Transverse colon (tissue), 4 donors: ENCODE measurements at places on chromosomes 1 and 21.
A peak's percentile ranks its signal among the peaks of the same experiment; 100 is the strongest.

- no peak for DNase-seq
Measured at GRCh38 chr1:116314305-116314919, 58.6 kb upstream of the ATP1A1 start.

GRCh38 chr1:223770621-223771315 lies 58.4 kb downstream of the CAPN2 start:
- DNase-seq: no peak

- DNase-seq: no peak
Measured at GRCh38 chr1:109664671-109665070, 3.2 kb upstream of the GSTM2 start.

GRCh38 chr1:89631816-89632656 lies 884 bp upstream of the LRRC8C start:
- peak; percentile 10 for DNase-seq

DNA sequence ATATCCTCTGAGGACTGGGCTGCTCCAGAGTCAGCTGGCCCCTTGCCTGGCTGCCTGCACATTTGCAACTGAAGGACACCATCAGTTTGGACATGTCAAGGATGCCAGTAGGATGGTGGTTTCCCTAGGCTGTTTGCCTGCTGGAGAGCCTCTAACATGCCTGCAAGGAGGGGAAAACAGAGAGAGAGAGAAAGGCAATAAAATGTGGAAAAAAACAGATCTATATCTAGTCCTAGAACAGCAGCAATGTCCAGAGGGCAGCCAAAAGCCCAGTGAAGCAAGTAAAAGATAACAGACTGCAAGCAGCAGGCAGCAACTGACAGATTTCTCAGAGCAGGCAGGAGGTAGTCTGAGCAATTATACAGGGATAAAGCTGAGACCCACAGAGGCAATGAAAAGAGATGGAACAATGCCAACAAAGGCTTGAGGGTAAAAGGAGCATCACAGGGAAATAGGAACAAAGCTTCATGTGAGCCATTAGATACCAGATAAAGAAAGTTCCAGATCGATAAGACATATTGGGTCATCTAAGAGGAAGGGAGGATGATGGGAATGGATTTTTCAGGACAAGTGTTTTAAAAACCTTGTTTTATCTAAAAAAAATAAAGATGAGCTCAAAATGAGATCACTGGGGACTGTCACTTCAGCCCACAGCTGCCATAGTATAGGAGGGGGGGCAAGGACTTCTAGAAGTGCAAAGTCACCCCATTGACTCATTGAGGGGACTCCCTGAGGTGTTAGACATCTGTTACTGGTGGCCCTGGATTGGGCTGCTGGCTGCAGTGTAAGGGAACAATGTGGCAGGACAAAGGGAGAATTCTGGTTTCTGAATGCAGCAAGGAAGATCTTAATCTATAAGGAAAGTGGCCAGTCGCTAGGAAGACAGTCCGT lies 38.6 kb upstream of the GADD45A start:
- no peak for DNase-seq

GRCh38 chr21:29194847-29195246 lies 64.4 kb downstream of the MAP3K7CL start:
- no peak for DNase-seq

DNA sequence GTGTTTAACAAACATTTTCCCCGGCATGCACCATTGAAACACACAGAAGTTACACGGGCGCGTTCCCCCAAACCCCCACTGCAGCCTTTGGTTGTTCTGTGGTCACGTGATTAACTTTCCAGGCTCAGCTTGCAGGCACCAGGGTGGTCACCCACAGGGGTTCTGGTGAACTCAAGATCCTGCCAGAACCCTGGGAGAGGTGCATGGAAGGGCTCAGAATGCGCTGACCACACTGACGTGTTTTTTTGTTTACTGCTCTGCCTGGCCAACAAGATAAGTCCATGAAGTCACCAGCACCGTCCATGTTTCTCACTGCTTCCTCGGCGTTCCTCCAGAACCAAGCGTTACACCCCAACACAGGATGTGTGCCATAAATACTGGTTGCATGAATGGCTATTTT lies 229.5 kb upstream of the VAMP3 start:
- DNase-seq: no peak

DNA sequence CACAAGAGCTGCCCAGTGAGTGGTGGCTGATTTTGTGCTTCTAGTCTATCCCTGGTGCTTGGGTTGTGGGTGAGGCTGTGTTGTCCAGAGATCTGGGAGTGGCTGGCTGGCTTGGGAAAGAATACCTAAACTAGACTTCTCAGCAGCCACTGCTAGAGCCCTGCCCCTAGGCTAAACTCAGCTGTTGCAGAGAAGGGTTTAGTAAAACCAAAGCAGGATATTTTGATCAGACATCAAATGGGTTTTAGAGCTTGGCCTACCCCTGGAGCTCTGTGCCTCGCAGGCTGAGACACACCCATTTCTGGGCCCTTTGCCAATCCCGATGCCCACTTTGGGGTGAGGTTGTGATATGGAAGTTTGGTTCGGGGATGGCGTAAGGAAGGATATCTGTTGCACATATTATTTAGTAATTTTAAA lies 88.5 kb downstream of the UCK2 start:
- no peak for DNase-seq

- DNase-seq: no peak
Measured at GRCh38 chr1:33402206-33402605, 28.7 kb downstream of the PHC2 start.

- DNase-seq: no peak
Measured at GRCh38 chr1:177809819-177810218, 160.0 kb downstream of the SEC16B start.

- DNase-seq: peak; percentile 54
Measured at GRCh38 chr1:153533689-153534201, 2.0 kb downstream of the S100A6 start.

DNA sequence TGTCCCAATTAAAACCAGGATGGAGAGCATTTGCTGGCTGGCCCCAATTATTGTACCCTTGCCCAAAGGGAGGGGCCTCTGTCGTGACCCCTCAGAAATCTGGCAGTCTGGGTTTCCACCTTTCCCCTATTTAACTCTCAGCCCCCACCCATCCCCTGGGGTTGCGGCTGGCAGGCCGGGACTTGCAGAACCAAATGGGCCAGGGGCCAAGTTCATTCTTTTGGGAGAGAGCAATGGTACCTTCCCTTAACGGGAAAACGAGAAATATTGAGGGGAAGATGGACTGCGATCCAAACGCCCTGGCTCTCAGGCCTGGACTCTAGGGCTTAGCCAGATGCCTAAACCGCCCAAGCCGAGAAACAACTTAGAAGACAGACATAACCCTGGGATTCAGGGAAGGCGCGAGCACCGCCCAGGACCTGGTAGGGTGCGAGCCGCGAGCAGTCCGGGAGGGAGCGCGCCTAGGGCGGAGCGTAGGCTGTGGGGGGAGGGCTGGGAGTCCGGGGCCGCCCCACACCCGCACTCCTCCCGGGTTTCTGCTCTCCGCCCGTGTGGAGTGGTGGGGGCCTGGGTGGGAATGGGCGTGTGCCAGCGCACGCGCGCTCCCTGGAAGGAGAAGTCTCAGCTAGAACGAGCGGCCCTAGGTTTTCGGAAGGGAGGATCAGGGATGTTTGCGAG lies at the start of gene SLC27A3:
Gene SLC27A3 (plus strand): TSS at position 628 of the 678 bp plus-strand sequence. CDS start 91 bp downstream, outside the sequence.
- DNase-seq: peak; percentile 77

DNA sequence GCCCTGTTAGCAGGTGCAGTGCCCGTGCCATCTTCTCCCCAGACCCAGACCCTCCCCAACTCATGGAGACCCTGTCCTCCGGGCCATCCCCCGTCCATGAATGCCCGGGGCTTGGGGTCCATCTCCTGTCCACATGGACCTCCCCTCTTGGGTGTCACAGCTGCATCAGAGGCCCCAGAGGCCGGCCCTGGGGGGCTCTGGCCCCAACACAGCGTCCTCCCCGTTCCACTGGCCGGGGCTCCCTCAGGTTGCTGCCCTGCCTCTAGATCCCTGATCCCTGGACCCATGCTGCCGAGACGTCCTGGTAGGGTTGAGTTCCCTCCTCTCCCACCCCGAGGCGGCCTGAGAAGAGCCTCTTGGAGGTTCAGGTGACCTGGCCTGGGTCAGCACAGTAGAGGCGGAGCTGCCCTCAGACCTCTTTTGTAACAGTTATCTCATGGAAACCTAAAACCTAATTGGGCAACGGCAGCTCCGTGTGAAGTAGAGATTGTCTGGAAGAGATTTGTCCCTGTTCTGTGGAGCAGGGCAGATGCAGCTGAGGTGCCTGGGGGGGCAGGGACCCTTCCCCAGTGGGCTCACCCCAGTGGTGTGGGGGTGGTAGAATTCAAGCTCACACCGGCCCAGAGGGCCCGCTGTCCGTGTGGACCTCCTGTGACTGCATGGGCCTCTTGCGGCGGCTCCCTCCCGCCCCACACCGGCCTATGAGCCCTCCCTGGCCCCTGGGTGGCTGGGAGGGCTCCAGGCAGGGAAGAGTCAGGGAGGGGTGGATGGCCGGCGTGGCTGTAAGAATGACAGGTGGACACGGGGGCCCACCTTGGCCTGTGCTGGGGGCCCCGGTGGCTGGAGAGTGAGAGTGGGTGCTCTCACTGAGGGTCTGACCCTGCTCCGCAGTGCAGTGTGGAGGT lies 56.1 kb downstream of the SKI start:
- DNase-seq: no peak

GRCh38 chr1:169648187-169648586 lies 18.3 kb upstream of the SELP start:
- no peak for DNase-seq

GRCh38 chr1:232150770-232151548 lies 479.0 kb downstream of the SIPA1L2 start:
- DNase-seq: no peak

GRCh38 chr1:58739856-58740466 lies 40.1 kb upstream of the MYSM1 start:
- DNase-seq: no peak

- DNase-seq: no peak
Measured at GRCh38 chr21:25456672-25457071, 150.6 kb downstream of the MRPL39 start.

DNA sequence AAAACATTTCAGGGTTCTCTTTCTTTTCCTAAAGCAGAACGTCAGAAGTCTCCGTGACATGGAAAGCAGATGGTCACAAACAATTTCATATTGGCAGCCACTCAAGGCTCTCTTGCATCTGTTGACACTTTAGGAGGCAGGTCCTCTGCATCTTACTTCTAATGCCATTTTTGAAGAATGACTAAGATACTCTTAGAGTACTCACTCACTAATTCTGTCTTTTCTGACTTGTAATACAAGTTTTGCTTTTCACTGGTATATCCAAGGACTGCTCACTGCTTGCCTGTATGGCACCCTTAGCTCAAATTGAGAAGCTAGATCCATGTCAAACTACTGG lies 68.3 kb downstream of the PRRX1 start:
- no peak for DNase-seq

DNA sequence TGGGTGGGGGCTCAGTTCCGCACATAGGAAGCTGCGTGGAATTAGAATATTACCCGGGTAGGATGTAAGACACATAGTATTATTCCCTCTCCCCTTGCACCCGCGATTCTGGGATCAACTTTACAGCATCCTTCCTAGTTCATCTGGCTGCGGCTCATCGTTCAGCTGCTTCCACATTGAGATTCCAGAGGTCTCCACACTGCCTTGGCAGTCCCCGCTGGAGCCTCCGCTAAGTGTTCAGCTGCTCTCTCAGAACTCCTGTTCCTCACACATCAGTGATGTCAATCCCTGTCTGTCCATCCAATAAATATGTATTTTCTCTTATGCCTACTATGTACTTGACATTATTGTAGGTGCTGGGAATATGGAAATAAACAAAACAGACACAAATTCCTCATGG lies 135.6 kb upstream of the SYT6 start:
- DNase-seq: no peak

GRCh38 chr1:99315305-99315704 lies 51.0 kb downstream of the PLPPR4 start:
- DNase-seq: no peak

DNA sequence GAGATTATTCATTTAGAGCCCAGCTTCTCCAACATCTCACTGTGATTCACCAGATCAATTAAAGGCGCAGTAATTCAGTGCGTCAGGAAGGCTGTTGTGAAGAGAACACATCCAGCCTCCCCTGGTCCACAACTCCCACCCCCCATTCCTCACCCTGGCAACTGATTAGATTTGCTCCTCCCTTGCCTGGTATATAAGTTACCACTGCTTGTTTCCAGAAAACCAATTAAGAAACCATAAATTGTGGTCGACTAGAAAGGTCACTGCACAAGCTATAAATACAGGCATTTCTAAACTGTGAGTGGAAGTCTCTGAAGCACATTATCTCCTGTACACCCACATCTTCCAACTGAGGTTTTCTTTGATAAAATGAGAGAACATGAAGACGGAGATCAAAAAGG lies 41.9 kb downstream of the FAM163A start:
- DNase-seq: no peak

- no peak for DNase-seq
Measured at GRCh38 chr1:181789395-181789794, 272.1 kb downstream of the ZNF648 start.

GRCh38 chr1:33322870-33323585 lies 2.1 kb upstream of the A3GALT2 start:
- no peak for DNase-seq

- no peak for DNase-seq
Measured at GRCh38 chr1:79726321-79726720, 719.8 kb upstream of the ADGRL4 start.

DNA sequence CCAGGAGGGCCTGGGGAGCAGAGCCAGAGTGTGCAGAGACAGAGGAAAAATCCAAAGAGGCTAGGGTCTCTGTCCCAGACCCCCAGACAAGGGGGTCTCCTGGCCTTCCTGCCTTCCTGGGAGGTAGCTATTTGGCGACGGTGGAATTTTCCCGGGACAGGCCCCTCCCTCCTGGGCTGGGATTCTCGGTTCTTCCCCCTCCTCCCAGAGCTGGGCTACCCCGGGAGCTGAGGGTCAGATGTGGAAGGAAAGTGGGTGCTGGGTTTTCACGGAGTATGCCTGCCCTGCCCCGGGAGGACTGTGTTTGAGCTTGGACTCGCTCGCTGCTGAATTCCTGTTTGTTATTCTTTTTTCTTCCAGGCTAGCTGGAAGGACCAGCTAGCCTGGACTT lies 759 bp downstream of the AMPD2 start:
- DNase-seq: peak; percentile 44

GRCh38 chr1:59105548-59106507 lies 191.1 kb upstream of the FGGY start:
- DNase-seq: no peak

DNA sequence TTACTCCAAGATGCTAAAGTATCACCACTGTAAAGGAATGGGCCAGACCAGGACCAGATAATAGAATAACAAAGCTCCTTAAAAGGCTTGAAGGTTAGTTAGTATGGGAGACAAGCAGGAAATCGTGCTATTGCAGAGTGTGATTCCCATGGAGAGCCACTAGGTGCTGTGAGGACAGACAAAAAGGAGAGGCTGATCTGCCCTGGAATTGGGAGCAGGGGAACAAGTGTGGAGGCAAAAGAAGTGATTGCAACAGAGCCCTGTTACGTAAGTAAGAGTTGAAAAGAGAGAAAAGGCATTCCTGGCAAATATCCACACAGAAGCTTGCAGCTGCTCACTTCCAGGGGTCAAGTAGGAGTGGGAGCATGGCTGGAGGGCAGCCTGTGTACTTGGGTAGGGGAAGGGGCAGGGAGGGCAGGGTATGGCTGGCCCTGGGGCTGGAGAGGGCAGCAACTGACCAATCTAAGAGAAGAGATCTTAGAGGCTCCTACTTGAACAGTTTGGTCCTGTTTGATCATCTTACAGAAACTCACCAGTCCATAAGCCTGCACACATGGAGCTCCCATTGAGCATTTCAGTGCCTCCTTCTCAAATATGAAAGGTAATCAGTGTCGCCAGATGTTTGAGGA lies 207.7 kb upstream of the GJB5 start:
- DNase-seq: no peak
